ENCODE measurements at places on chromosomes 7 and 10.

DNA sequence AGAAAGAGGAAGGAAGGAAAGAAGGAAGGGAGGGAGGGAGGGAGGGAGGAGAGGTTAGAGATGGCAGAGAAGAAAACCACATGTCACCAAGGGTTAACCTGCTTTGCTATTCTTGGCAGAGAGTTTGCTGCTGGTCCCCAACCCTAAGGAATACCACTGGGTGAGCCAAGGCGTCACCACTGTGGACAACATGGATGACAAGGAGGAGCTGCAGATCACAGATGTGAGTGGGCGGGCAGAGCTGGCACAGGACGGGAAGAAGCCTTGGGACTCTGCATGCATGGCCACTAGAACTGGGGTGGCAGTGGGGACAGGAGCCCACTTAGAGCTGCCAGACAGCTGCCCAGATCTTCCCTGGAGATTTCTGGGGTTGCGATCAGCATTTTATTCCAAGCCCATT lies 17.2 kb upstream of the MYH16 start:
- no peak for DNase-seq

- no peak for DNase-seq
Measured at GRCh38 chr10:67622511-67622910, 73.5 kb downstream of the CTNNA3 start.

DNA sequence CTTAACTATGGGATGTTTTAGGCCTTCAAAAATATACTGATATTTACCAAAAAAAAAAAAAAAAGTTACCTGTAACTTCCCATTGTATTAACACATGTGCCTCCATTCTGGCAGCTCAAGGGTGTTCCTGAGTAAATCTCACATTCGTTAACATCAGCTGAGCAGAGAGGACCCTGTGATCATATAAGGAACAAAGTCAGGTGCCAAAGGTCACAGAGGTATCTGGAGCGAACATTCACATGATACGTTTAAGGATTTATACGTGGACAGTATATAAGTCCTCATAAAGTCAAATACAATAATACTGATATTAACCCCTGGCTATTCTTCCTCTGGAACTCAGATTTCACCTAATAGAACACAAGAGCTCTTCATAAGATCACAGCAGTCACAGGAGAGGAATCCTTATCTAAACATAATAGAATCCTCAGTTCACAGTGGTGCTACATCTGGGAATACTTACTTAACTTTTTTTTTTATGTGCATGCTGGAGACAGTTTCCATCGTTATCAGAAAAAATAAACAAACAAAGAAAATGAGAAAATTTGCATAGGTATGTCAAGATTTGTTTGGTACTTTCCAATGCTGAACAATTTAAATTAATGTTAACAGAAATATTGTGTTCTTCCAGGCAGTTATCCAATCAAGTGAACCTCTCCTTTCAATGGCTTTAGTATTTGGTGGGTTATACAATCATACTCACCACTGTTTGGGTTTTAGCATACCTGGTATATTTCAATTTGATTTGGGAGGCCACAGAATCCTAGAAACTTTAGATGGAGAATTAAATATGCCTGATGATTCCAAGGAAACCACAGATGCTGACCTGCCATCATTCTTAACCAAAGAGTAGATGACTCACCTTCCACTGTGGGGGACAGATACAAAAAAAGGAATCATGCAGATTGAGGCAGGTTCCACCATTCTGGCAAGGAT lies 6.6 kb downstream of the CUBN start:
- DNase-seq, result no peak

DNA sequence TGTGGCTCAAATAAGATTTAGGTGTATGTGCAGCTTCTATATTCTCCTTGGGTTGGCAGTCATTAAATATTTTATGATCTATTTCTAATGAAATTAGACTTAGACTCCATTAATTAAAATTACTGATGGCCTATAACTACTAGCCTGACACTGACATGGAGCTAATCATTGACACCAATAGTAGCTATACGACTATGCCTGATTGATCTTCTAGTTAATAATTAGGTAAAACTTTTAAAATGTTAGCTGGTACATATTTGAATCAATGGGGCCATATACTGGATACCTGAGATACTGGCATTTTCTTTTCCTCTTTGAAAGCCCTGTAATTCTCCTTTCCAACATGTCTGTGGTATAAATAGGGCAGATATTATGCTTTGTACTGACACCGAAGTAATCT lies 14.4 kb downstream of the WEE2 start:
- DNase-seq, result no peak

GRCh38 chr7:40536421-40536820 lies 401.6 kb downstream of the SUGCT start:
- no peak for DNase-seq

- peak; percentile 10 for DNase-seq
Measured at GRCh38 chr10:17643339-17643754, 604 bp upstream of the STAM start.

DNA sequence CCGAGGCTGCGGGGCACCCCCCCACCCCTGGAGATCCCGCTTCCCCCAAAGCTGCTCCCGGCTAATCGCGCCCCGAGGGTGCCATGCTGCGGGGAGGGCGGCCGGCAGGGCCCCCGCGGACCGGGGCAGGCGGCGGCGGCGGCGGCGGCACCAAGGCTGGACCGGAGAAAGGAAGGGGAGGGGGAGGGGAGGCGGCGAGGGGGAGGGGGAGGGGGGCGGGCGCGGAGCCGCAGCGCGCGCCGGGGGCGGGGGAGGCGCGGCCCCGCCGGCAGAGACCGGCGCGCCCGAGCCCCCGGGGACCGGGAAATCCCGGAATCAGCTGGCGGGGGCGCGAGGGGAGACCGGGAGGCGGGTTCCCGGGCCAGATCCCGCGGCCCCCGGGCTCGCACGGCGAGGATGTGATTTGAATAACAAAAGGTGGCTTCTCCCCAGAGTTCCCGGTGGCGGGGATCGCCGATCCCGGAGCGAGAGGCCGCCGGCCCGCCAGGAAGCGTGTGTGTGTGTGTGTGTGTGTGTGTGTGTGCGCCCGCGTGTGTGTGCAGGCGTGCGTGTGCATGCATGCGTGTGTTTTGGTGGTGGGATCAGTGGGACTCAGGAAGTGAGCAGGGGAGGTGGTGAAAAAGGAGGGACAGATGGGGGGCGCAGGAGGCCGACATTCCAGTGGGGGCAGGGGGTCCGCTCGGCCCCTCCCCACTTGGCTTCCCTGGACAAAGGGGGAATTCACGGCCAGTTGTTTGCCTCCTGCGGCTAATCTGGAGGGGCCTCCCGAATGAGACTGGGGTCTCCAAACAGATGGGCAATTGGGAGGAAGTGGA lies 99.5 kb downstream of the HIP1 start:
- peak; percentile 9 for DNase-seq

DNA sequence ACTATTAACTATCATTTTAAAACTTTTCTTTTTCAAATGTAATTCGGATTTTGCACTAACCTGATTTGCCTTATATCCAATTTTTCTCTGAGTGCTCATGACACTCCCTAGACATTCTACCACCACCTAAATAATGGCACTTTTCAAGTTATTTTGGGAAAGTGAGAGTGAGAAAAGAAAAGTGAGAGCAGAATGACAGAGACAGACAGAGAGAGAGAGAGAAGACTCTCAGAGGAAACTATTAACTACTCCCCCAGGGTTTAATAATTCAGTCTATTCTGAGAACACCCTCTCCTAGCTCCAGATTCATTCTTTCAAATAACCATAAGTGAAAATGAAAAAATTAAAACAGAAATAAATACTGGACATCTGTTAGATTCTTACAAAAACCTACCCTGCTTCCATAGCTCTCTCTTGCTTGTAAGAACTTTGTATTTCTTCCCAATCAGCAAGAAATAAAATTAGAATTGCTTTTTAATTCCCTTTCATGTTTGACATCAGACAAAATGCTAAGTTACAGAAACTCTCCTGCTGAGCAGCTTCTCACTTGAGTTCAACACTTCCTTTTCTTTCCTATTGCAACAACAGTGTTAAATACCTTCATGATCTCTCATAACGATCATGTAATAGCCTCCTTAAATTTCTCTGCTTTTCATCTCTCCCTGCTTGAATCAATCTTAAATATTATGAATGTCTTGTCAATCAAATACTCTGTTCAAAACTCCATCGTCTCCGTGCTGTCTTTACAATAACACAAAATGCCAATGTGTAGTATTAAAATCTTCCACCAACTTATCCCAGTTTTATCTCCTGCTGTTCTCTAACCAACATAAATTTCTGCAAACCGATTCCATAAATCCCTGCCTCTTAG lies 191.7 kb downstream of the SEMA3E start:
- DNase-seq, result no peak

- DNase-seq, result no peak
Measured at GRCh38 chr7:1466524-1467271, 7.4 kb upstream of the MICALL2 start.

- DNase-seq, result peak; percentile 55
Measured at GRCh38 chr10:132571650-132572544, 34.3 kb downstream of the INPP5A start.

DNA sequence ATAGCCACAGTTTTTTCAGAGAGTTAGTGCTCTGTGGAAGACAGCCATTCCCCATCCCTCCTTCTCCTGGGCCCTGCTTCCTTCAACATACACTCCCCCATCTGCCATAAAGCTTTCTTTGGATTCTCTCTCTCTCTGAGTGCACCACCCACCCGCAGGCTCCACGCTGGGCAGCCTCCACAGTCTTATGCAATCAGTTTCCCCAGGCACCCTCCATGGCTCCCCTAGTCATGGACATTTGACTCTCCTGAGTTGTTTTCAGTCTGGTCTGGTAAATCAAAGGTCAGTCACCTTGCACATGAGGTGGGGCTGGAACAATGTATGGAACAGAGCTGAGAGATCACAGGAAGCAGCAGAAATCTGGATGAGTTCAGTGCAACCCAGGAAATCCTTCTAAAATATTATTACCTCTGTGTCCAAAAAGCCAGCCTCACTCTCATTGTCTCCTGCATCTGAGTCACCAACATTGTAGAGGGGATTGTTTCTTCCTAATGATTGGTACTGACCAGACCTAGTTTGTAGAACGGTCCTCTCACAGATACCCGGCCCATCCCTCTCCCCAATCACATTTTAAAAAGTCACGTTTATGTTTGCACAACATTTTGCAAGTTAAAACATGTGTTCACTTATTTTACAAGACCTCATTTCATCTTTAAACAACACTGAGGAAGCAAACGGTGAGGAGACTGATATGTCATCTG lies 70.1 kb downstream of the CYCS start:
- DNase-seq, result no peak

DNA sequence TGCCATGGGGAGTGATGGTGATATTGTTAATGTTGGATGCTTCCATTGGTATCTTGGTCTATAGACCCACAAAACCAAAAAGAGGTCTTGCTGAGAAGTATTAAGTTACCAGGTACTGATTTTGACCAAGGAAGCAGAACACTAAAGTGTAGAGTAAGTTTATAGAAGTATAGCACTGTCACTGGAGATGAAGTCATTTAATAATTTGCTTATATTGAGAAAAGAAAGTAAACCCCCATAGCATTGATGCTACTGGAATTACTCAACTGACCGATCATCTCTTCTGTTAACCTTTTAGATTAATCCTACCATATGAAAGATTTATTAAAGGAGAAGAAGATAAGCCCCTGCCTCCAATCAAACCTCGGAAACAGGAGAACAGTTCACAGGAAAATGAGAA lies 183.2 kb downstream of the RTKN2 start:
- DNase-seq, result no peak

DNA sequence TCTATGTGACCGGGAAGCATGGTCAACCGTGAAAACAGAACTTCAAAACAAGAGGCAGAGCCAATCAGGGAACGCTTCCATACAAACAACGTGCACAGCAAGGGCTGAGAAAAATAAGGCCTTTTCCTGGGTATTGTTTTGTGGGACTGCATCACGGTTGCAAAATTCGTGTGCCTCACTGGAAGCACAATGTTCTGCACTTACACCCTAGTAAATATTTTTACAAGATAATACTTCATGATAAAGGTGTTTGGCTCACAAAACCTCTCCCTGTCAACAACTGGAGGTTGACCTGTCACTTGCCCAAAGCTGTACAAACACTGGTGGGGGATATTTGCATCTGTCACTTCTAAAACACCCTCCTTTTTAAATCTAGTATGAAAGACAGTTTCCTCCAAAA lies 37.0 kb downstream of the KLF6 start:
- DNase-seq, result no peak

GRCh38 chr10:5691786-5692185 lies 7.1 kb downstream of the TASOR2 start:
- no peak for DNase-seq

- DNase-seq, result no peak
Measured at GRCh38 chr7:95549818-95550529, 46.3 kb downstream of the PDK4 start.

DNA sequence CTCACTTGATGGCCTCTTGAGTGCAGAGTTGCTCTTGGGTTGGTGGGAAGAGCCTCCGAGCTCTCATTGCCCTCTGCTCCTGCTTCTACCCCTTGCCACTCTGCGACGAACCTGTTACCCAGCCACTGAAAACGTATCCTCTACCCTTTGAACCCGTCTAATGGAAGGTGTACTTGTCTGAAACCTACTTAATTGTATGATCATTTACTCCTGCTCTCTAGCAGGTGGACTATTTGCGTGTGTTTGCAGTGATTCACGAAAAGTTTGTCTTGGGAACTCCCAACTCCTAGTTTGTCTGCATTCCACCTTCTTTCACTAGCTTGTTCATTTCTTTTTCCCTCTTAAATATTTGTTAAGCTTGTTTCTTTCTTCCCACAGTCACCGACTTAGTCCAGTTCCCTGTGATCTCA lies 503 bp downstream of the CROT start:
- no peak for DNase-seq

DNA sequence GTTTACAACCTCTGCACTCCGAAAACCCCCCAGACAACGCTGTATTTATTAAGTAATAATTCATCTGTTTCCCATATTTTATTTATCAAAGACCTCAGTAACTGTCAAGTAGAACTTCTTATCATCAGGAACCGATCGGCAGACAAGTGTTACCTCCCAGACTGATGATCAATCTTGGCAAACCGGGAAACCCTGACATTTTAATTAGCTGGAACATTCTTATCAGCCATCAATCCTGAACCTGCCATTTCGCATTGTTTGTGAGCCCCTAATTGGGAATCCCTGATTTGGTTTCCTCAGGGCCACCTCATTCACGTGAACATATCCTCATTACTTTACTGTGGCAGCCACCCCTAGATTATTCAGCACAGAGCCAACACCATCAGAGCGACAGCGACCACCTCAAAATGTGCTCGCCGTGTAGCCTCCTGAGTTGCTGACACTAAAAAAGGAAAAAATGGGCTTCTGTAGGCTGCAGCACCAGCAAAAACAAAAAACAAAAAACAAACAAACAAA lies 93.6 kb upstream of the SDK1 start:
- DNase-seq, result no peak

DNA sequence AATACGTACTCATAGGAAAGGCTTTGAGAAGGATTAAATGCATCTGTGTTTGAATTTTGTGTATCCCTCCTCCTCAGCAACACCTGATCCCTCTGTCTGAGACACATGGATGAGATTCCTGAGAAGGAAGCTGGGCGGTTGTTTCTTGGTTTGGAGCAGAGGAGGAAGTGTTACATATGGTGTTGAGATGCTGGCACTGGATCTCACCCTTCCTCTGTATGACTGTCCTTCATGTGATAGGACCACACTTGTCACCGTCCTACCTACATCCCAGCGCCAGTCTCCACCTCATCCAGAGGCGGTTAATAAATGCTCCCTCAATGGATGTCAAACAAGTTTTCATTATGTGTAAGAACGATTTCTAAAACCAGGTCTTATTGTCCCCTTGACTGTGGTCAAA lies 49.4 kb upstream of the KLF6 start:
- no peak for DNase-seq

- no peak for DNase-seq
Measured at GRCh38 chr7:112286250-112287086, 80.0 kb downstream of the ZNF277 start.

GRCh38 chr7:123096976-123097375 lies 101.5 kb upstream of the TAS2R16 start:
- no peak for DNase-seq

GRCh38 chr10:24726626-24727025 lies 2.9 kb upstream of the ARHGAP21 start:
- DNase-seq, result no peak

Data from activated effector memory CD4-positive, alpha-beta T cell treated with Interleukin-2 at 50 U/mL for 16 hours (primary cell).